Activated T-helper 1 cell treated with Interleukin-2 at 50 U/mL for 16 hours (primary cell): ENCODE measurements at places on chromosomes 3 and 15.

- DNase-seq: no peak
These were observed 769.0 kb upstream of the NR2F2 start for GRCh38 chr15:95561463-95561862.

- no peak for DNase-seq
These were observed 406.1 kb downstream of the PLCL2 start for GRCh38 chr3:17290894-17291293.

DNA sequence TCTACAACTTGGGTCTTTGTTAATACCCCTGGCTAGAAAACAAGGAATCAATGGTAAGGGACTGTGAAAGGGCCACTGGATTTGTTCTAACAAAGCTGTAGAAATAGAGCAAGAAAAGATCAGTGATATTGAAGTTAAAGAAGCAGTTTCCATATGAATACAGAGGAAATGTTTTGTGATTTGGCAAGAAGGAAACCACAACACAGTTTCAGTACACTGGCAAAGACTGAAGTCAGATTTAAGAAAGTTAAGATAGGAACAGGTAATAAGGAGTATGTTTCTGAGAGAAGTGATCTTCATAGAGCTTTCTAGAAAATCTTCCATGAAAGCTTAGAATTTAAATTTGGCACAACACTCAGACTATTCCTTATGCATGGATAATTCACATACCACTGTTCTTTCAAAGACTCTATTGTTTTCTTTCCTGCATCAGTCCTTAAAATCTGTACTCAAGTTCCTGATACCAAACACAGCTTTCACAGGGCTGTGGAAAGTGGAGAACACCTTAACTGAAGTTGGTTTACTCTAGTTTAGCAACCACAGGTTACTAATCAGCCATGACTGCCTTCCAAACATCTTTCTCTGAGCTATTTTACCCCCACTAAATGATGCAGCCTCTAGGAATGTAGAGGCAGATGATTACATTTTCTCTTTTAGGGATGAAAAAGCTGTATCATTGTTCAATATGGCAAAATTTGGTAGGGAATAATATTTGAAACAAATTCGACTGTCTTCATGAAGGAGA, 32.4 kb upstream of the ALCAM start:
- DNase-seq: no peak

DNA sequence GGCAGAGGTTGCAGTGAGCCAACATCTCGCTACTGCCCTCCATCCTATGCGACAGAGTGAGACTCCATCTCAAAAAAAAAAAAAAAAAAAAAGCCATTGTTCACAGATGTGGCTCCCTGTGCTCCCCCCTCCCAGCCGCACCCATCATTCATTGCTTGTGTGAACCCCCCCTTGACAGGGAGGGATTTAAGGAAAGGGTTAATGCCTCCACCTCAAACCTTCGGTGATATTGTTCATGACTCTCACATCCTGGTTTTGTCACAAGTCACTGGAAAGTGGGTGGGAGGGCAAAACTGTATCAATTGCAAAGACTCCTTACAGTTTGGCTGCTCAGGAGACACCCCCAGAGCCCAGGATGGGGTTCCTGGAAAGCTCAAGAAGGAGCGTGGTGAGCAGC, 7.7 kb downstream of the SLC6A6 start:
- DNase-seq: no peak
